ENCODE measurements at places on chromosomes 12 and 14. TPM values are rescaled to one million over a fixed set of nuclear protein-coding genes. Genes with fewer than 3 reads are reported as not detected.
A peak's percentile ranks its signal among the peaks of the same experiment; 100 is the strongest.

DNA sequence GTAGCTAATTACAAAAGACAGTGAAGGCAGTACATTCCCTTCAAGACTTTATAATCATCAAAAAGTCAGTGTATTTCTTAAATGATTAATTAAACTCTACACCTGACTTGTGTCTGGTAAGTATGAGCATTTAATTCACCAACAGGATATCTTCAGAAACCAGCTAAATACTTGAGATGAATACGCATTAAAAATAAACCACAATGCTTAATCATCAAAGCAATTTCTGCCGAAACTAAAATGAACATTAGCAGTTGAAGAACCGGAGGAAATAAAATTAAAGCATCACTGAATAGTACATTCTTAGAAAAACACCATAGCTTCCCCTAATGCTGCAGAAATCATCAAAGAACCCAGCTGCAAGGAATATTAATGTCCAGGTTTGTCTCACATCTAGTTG is 32.7 kb downstream of the SLC25A21 start:
- H3K4me3 ChIP-seq, result no peak overlapping the region
- no peak overlapping the region for H3K27ac ChIP-seq
- no peak for DNase-seq
- H3K27me3 ChIP-seq, result no peaks in the 10 kb centered on the region

DNA sequence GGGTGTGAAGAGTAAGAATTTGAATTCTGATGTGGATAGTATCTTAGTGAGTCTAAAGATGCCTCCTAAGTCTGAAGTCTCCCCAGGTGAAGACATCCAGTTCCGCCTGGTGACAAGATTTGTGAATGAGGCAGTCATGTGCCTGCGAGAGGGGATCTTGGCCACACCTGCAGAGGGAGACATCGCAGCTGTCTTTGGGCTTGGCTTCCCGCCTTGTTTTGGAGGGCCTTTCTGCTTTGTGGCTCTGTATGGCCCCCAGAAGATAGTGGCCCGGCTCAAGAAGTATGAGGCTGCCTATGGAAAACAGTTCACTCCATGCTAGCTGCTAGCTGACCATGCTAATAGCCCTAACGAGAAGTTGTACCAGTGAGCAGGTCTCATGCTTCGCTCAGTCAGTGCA is 24.6 kb upstream of the AICDA start:
- no peak overlapping the region for H3K4me3 ChIP-seq
- no peak overlapping the region for H3K27ac ChIP-seq
- no peaks in the 10 kb centered on the region for H3K36me3 ChIP-seq
- no peak for DNase-seq
- H3K4me1 ChIP-seq, result no peaks in the 10 kb centered on the region
- H3K27me3 ChIP-seq, result no peaks in the 10 kb centered on the region

DNA sequence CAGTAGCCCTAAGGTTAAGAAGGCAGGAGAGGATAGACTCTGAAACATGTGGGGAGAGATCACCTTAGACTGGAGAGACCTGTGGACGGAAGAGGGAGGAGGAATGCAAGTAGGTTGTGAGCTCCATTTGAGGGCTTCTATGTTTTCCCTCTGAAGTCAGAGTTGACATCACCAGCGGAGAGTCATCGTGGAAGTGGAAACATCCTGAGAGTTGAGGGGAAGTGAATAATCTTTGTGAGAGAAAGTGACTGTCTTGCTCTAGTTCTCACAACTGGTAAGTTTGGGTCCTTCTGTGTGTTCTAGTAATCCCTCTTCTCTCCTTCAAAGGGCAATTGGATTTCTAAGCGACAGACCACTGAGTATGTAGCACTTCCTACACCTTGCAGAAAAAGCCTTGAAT is 103.6 kb upstream of the CCND2 start:
- H3K36me3 ChIP-seq, result no peaks in the 10 kb centered on the region
- no peaks in the 10 kb centered on the region for H3K27me3 ChIP-seq
- H3K27ac ChIP-seq, result no peak overlapping the region
- H3K4me1 ChIP-seq, result no peaks in the 10 kb centered on the region

DNA sequence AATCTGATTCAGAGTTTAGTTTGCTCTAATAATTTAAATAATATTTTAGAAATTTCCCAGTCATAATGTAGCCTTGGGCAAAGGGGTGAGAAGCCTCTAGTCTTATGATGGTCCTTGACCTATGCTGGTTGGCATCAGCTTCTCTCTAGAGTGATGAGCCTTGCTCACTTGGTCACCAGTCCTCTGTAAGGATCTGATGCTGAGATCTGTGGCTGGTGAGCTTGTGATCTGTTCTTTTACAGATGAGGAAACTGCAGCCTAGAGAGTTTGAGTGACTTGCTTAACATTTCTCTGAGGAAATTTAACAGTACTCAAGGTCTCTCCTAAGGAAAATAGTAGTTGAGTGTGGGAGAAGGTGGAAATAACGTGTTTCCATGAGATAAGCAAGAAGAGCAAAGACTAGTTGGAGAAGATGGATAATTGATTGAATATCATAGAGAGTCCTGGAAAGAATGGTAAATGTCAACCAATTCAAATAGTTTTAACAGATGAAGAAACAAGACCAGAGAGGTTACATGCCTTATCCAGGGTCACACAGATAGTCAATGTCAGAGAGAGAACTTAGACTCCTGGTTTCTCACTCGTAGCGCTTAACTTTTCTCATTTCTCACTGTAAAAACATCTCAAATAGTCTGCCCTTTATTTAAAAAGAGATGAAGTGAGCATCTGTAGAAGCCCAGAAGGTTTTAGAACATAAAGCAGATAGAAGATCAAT is 89.7 kb upstream of the ETV6 start:
- H3K4me3 ChIP-seq, result no peak overlapping the region
- H3K27me3 ChIP-seq, result no peaks in the 10 kb centered on the region
- DNase-seq, result no peak
- H3K27ac ChIP-seq, result no peak overlapping the region

DNA sequence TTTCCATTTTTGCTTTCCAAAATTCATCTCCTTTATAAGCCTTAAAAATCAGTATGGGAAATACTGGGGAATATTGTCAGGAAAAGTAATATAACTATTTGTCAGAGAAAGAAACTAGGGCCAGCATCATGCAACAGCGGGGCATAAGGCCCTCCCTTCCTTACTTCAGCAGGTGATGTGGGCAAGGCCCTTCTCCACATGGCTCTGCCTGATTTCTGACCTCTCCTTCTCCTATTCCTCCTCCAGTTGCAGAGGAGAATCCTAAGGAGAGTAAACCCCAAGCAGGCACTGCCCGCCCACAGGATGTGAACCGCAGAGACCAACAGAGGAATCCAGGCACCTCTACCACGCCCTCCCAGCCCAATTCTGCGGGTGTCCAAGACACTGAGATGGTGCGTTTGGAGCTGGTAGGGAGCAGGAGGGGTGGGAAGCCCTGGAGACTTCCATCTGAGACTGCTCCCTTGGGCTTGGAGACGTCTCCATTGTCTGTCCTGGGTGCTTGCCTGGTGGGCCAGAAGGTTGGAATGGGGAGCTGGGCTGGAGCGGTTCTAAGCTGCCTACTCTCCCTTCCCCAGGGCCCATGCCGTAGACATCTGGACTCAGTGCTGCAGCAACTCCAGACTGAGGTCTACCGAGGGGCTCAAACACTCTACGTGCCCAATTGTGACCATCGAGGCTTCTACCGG is 2.7 kb upstream of the SOAT2 start:
- H3K4me1 ChIP-seq, result peaks cover 4% of the 10 kb centered on the region
- no peak for DNase-seq
- no peaks in the 10 kb centered on the region for H3K36me3 ChIP-seq
- H3K27ac ChIP-seq, result peak overlapping the region; percentile 20
- H3K27me3 ChIP-seq, result no peaks in the 10 kb centered on the region

Gene FOXG1
- polyA plus RNA-seq, result not detected

Gene SRRM4
- 0.17 TPM for polyA plus RNA-seq

Gene ASCL1
- not detected for polyA plus RNA-seq

Gene LHX5
- polyA plus RNA-seq, result not detected

All from kidney (tissue), 22 donors.